ENCODE measurements at places on chromosomes 5 and 9. TPM values are rescaled to one million over a fixed set of nuclear protein-coding genes. Genes with fewer than 3 reads are reported as not detected.

DNA sequence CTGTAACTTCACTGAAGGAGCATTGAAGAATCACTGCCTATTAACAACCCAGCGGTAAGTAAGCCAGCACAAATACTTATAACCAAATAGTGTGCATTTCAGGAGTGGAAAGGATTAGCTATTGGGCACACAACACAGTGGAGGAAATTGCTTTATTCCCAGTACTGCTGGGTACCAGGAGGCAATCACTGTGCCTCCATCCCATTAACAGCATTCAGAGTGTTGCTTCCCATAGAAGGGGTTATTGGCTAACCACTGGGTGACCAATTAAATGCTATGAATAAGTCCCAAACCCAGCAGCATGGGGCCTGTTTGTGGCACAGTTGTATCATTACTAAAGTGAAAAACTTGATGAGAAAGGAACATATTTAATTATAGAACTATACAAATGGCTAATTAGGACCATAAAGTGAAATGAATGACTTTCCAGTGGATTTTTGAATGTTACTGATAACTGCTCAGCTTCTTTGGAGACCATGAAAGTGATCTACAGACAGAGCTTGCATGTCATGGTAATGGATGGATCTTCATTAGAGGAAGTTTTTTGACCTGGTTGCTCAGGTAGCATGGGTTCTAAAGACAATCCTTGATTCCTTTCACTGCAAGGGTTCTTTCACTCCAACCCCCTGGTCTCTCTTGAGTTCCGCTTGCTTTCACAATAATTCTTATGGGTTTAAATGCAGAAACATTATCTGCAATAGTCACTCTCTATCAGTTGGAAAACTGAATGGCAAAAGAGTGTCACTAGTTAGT lies 413.3 kb upstream of the RORB start:
- no peak overlapping the region for H3K4me3 ChIP-seq
- H3K27me3 ChIP-seq: no peaks in the 10 kb centered on the region
- no peaks in the 10 kb centered on the region for H3K36me3 ChIP-seq
- no peak overlapping the region for H3K27ac ChIP-seq
- H3K4me1 ChIP-seq: no peaks in the 10 kb centered on the region

GRCh38 chr9:137679695-137680305 lies 61.0 kb downstream of the EHMT1 start:
- peaks cover 17% of the 10 kb centered on the region for H3K36me3 ChIP-seq
- peaks cover 20% of the 10 kb centered on the region for H3K4me1 ChIP-seq
- no peak overlapping the region for H3K27ac ChIP-seq
- no peak overlapping the region for H3K4me3 ChIP-seq
- DNase-seq: no peak

DNA sequence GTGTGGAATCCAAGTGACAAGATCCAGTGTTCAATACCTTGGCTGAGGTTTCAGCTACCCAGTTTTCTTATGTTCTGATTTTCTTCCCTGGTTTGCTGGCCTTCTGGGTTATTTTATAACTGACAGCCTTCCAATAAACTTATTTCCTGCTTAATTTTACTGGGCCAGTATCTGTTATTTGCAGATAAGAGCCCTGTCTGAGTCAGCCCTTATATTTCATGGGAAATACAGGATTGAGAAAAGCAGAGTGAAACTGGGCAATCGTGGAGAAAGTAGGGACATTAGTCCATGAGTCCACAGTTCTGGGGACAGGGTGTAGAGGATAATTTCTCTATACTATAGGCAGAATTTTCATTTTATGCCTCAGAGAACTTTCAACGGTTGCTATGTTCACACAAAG lies 32.3 kb downstream of the TMEM167A start:
- H3K27me3 ChIP-seq: no peaks in the 10 kb centered on the region
- H3K4me1 ChIP-seq: no peaks in the 10 kb centered on the region

GRCh38 chr9:89483592-89484474 lies 14.1 kb downstream of the SEMA4D start:
- H3K27ac ChIP-seq: no peak overlapping the region
- peak; percentile 43 for DNase-seq

GRCh38 chr5:39740404-39740803 lies 315.6 kb upstream of the DAB2 start:
- no peak overlapping the region for H3K4me3 ChIP-seq
- DNase-seq: no peak
- no peaks in the 10 kb centered on the region for H3K27me3 ChIP-seq
- no peaks in the 10 kb centered on the region for H3K36me3 ChIP-seq
- no peaks in the 10 kb centered on the region for H3K4me1 ChIP-seq
- no peak overlapping the region for H3K27ac ChIP-seq

DNA sequence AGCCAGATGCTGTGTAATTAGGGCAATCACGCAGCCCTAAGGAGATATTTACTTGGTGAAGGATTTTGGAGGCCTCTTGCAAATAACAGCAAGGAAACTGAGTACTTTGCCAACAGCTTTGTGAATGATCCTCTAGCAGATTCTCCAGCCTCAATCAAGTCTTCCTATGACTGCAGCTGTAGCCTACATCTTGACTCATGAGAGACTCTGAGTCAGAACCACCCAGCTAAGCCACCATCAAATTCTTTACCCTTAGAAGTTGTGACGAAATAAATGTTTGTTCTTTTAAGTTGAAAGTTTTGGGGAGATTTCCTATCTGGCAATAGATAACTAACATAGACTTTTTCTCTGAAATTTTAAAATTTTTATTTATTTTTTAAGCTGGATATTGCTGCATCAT lies 237.6 kb upstream of the CCNH start:
- no peak overlapping the region for H3K4me3 ChIP-seq
- no peak for DNase-seq
- no peaks in the 10 kb centered on the region for H3K27me3 ChIP-seq
- H3K4me1 ChIP-seq: no peaks in the 10 kb centered on the region

GRCh38 chr5:114948363-114948762 lies 221.3 kb downstream of the TRIM36 start:
- DNase-seq: no peak
- H3K4me3 ChIP-seq: no peak overlapping the region
- no peaks in the 10 kb centered on the region for H3K27me3 ChIP-seq
- no peaks in the 10 kb centered on the region for H3K36me3 ChIP-seq

GRCh38 chr9:137878146-137878941 lies 762 bp downstream of the CACNA1B start:
- peak overlapping the region; percentile 31 for H3K4me3 ChIP-seq
- DNase-seq: no peak
- H3K4me1 ChIP-seq: peaks cover 17% of the 10 kb centered on the region
- no peaks in the 10 kb centered on the region for H3K36me3 ChIP-seq

GRCh38 chr9:115513148-115513547 lies 395.2 kb upstream of the TNC start:
- DNase-seq: no peak
- H3K27ac ChIP-seq: no peak overlapping the region
- H3K4me1 ChIP-seq: no peaks in the 10 kb centered on the region
- H3K36me3 ChIP-seq: no peaks in the 10 kb centered on the region
- H3K27me3 ChIP-seq: no peaks in the 10 kb centered on the region

- no peak for DNase-seq
- H3K27me3 ChIP-seq: no peaks in the 10 kb centered on the region
- H3K4me1 ChIP-seq: no peaks in the 10 kb centered on the region
- H3K4me3 ChIP-seq: no peak overlapping the region
These were observed 194.3 kb upstream of the S1PR3 start for GRCh38 chr9:88796947-88797346.

The TMEM215 gene
- total RNA-seq: not detected

The IFNE gene
- 0.73 TPM for total RNA-seq

The EQTN gene
- not detected for total RNA-seq

The CDKN2A gene
- 47.3 TPM for total RNA-seq

The GFI1B gene
- not detected for total RNA-seq
